T-helper 2 cell treated with Interferon-gamma antibody and Interleukin-4, amounts not matched to agents 5 μg/mL and 100 μg/mL, for 36 hours (primary cell): ENCODE measurements at places on chromosomes 6 and 20.

- DNase-seq = no peak
These were observed 200.9 kb downstream of the BACH2 start for GRCh38 chr6:90095788-90096187.

GRCh38 chr6:168291450-168291849 lies 28.1 kb downstream of the DACT2 start:
- no peak for DNase-seq

DNA sequence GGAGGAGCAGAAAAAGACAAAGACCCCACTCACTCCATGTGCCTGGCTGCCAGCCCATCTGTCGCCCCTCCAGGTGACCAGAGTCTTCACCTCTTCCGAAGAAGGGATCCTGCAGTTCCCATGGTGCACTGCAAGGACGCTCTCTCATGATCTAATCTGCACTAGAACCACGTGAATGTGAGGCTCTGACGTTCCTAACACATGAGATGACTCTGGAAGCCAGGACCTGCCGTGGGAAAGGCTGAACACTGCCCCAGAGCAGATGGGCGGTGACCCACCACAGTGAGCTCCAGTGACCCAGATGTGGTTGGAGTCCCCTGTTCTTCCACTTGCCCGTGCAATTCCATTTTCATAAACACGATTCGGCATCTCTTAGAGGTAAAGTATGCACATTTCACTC lies 39.6 kb upstream of the PDE10A start:
- no peak for DNase-seq

- DNase-seq = no peak
These were observed 41.2 kb downstream of the C6orf132 start for GRCh38 chr6:42101186-42101657.

- peak; percentile 86 for DNase-seq
These were observed 35.5 kb downstream of the DHX35 start for GRCh38 chr20:38997622-38998021.

DNA sequence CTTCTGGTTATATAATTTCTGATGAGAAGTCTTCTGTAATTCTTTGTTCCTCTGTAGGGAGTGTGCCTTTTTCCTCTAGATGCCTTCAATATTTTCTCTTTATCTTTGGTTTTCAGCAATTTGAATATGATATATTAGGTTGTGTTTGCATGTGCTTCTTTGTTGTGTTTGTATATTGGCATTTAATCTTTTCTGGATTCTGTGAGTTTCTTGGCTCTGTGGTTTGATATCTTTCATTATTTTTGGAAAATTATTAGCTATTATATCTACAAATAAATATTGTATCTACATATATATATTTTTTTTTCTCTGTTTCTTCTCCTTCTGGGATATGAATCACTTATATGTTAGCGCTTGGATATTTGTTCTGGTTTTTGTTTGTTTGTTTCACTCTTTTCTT lies 9.1 kb upstream of the DBNDD2 start:
- DNase-seq = no peak

DNA sequence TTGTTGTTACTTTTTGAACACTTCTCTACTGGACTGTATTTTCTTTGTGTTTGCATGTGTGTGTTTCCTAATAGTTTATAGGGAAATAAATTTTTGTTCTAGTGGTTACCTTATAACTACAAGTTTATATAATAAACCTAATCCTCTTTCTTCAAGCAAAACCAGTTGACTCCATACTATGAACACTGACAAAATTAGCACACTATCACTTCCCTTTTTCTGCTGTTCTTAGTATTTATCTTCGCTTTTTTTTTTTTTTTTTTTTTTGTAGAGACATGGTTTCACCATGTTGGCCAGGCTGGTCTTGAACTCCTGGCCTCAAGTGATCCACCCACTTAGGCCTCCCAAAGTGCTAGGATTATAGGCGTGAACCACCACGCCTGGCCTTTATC lies 25.0 kb upstream of the C6orf62 start:
- no peak for DNase-seq

DNA sequence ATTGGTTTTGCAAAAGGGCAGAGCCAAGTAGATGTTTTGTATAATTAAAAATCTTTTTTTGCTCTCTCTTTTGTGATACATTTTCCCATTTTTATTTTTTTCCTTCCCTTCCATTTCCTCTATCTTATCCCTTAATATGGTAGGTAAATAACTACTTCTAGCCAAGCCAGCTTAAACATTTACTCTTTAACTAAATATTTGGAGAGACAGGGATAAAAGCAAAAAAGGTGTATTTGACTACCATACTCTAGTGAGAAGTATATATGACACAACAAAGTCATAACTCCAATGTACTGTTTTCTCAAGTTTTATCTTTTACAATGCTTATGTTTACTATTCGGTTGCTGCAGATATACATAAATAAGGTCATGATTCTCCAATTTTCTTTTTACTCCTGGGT lies 154.7 kb downstream of the HIVEP2 start:
- no peak for DNase-seq

GRCh38 chr6:18997375-18997826 lies 610.3 kb downstream of the RNF144B start:
- DNase-seq = no peak

GRCh38 chr6:138198430-138199091 lies 19.7 kb downstream of the PBOV1 start:
- no peak for DNase-seq

DNA sequence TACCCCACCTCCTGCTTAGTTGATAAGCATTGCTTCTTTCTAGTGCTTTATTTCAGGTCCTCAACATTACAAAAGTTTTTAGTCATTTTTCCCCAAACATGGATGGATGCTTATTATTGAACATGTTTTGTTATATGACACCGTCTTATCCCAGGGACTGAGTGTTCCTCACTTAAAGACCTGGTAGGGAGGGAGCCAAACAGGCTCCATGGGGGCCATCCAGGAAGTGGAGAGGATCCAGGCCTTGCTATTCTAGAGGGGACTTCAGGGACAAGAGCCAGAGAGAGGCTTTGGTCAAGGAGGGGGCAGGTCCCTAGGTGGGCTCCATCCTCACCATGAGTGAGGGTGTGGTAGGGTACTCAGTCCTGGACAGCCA lies 7.4 kb downstream of the SLC32A1 start:
- DNase-seq = no peak

DNA sequence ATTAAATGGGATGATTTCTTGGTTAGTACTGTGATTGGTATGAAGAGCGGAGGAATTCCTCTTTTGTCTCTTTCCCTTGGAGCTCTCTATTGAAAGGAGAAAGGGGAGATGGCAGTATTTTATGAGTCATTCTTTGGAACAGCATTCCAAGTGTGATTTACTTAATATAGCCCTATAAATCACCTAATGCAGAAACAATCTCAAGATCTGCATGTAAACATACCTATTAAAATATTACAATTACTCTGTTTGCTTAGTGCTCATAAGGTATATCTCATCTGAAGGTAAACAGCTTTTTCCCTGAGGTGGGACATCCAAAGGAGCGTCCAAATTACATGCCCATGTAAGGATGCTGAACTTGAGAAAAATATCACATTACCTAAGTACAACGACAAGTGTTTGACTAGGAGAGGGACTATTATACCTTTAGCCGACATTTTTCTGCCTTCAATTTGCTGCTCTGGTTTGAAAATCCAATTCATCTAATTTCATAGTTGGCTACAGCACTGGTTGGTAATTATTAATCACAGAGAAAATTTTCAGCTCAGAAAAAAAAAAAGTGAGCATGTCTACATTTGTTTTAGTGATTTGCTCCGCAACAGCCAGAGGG lies 229.0 kb downstream of the FOXC1 start:
- DNase-seq = no peak

DNA sequence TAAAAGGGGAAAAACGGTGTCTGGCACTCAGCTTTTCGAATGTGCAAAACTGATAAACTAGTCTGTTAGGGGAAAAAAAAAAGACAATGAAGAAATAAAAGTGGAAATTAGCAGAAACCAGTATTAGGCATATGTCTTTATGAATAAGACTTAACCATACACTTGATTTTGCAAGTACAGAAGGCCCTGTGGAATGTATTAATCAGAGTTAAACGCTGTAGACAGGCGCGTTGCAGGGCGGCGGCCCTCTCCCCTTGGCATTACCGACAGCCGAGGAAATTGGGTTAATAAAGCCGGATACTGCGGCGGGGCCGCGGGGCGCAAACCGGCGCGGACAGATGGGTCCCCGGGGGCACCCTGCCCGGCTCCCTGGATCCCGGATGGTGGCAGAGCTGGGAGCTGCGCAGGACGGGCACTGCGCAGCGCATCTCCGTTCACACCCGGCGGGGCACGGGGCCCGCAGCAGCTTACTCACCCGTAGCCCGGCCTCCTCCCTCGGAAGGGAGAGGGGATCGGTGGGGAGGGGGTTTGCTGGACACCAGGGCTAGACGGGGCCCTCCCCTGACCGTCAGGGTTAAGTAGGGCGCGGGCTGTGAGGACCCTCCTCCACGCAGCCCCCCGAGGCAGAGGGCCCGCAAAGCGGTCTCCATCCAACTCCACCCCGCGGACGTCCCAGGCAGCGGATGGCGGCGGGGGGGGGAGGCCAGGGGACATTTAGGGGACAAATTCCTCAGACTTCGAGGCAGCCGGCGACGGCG lies 2.0 kb downstream of the BHLHE23 start:
- no peak for DNase-seq

- no peak for DNase-seq
These were observed 11.3 kb downstream of the GRIK2 start for GRCh38 chr6:101404775-101405174.

DNA sequence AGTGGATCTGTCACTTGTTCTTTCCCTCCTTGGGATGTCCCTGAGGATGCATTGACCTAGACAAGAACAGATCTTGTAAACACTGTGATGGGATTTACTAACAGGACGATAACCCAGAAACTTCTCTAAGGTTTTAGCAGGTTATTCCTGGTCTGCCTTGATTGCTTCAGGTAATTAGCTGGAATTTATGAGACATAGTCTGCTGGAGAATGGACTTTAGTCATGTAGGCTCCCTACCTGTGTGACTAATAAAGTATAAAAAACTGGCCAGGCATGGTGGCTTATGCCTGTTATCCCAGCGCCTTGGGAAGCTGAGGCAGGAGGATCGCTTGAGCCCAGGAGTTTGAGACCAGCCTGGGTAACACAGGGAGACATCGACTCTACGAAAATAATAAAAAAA lies 96.1 kb downstream of the PAK5 start:
- no peak for DNase-seq

DNA sequence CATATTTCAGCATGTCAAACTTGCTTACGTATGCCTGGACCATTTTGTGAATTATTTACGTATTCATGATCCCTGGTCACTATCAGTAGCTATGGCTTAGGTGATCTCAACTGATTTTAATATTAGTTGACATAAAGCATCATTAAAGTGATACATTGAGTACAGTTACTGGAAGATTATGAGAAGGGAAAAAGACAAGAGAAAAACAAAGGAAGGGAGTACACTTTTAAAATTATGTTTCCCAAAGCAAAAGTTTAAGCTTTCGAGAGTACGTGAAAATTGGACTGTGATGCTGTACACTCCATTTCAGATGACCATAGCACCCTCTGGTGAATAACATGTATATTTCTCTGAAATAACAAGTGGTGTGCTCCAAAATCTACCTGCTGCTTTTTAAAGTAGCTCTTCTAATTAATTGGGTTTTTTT lies 215.0 kb upstream of the HSF2 start:
- no peak for DNase-seq

DNA sequence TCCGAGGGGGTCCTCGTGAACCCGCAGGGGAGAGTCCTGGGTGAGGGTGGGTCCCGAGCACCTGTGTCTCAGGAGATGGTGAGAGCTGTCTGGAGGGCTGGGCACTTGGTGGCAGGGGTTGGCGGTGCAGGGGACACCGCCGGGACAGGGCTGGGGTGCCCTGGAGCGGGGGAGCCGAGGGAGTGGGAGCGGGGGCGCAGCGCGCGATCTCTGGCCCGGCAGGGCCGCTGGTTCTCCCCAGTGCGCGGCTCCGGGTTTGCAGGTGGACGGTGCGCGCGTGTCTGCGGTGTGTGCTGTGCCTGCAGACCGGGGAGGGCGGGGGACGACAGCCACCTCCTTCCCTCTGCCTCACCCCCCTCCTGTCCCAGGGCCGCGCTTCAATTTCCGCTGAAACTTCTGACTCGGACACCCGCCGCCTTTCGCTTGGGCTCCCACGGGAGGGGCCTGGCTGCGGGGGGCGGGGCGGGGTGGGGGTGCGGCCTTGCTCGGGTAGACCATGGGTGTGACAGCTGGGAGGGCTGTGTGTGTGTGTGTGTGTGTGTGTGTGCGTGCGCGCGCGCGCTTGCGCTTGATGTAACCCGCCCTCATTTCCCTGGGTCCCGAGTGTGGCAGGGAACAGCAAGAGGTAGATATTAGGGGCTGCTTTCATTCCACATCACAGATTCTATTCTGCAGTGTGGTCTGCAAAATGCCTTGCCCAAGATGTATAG lies 1.2 kb downstream of the TRIB3 start:
- DNase-seq = peak; percentile 80

GRCh38 chr6:90709431-90709996 lies 122.6 kb upstream of the MAP3K7 start:
- no peak for DNase-seq

DNA sequence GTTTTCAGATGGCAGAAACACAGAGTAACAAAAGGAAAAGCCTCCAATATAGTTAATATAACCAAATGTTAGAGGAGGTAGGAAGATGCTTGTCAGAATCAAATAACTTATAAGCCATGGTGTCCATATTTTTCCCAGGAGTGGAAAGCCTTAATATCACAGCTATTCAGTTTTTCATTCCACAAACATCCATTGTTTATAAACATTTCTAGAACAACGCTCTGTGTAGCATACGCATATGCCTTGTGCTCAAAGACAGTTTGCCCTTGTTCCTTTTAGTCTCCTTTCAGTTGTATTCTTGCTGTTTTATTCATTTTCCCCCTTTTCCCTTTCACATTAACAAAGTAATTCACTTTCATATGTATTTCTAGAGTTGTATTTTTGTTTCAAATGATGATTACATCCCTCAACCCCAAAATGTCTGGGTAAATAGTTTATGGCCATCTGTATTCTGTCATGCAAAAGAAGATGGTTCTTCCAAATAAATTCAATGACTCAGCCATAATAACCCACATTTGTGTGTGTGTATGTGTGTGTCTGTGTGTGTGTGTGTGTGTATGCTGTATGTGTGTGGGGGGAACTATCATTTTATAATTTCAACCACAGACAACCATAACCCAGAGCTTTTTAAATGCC lies 455.7 kb upstream of the SOX4 start:
- DNase-seq = no peak

GRCh38 chr6:100719883-100720682 lies 161.0 kb downstream of the ASCC3 start:
- no peak for DNase-seq

- peak; percentile 60 for DNase-seq
These were observed at the start of gene SLA2 for GRCh38 chr20:36645998-36646397. TSS of gene SLA2 (minus strand) at chr20:36646196. CDS start at chr20:36641335, 4,861 bp downstream.

DNA sequence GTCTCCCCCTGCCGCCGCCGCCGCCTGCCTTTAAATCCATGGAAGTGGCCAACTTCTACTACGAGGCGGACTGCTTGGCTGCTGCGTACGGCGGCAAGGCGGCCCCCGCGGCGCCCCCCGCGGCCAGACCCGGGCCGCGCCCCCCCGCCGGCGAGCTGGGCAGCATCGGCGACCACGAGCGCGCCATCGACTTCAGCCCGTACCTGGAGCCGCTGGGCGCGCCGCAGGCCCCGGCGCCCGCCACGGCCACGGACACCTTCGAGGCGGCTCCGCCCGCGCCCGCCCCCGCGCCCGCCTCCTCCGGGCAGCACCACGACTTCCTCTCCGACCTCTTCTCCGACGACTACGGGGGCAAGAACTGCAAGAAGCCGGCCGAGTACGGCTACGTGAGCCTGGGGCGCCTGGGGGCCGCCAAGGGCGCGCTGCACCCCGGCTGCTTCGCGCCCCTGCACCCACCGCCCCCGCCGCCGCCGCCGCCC lies 474 bp downstream of the CEBPB start:
- no peak for DNase-seq
